Vein endothelial cell (primary cell): ENCODE measurements at places on chromosomes 1 and 21. TPM values are rescaled to one million over a fixed set of nuclear protein-coding genes. Genes with fewer than 3 reads are reported as not detected.

BSND gene
- not detected in 2 replicates for total RNA-seq

WNT2B gene
- 2.3 and 2.9 TPM in 2 replicates for total RNA-seq

MACF1 gene
- 607 and 629 TPM in 2 replicates for total RNA-seq

KRTAP21-2 gene
- not detected in 2 replicates for total RNA-seq

ADAM30 gene
- total RNA-seq = not detected in 2 replicates

MATN1 gene
- under 0.01 TPM in 1 of 2 replicates, not detected in the other for total RNA-seq

EVI5 gene
- total RNA-seq = 21.2 and 34.6 TPM in 2 replicates

CTPS1 gene
- 34.0 and 35.9 TPM in 2 replicates for total RNA-seq

ZBTB8B gene
- under 0.01 TPM in 2 replicates for total RNA-seq

KRTAP24-1 gene
- not detected in 2 replicates for total RNA-seq

VWA5B1 gene
- not detected in 2 replicates for total RNA-seq

NBPF6 gene
- not detected in 2 replicates for total RNA-seq

SAMSN1 gene
- total RNA-seq = 2.0 and 4.9 TPM in 2 replicates

TNFSF18 gene
- total RNA-seq = 130 and 143 TPM in 2 replicates
